ENCODE measurements at places on chromosomes 2 and 18.

DNA sequence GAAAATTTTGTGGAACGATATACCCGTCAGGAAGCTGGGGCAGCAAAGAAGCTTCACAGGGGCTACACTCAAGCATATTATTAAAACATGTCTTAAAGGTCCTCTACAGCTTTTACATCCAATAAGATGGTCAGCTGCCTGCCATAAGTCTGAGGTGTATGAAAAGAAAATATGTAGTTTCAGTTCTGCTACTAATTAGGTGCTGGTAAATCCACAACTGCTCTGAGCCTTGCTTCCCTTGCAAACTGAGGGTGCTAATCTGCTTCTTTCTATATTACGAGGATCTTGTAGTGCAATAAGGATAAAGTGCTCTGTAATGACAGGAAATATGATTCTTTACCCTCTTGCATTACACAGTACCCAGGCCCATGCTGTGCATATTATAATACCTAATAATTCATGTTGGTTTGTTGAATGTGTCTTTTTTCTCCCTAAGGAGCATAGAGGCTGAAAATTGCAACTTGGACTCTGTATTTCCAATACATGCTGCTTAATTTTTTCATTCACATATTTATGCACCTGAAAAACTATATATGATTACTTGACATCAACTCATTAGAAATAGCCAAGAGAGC is 14.5 kb upstream of the SLC8A1 start:
- H3K27me3 ChIP-seq: no peaks in the 10 kb centered on the region
- H3K27ac ChIP-seq: no peak overlapping the region
- H3K36me3 ChIP-seq: no peaks in the 10 kb centered on the region

- H3K4me1 ChIP-seq: no peaks in the 10 kb centered on the region
- no peak overlapping the region for H3K4me3 ChIP-seq
- H3K36me3 ChIP-seq: no peaks in the 10 kb centered on the region
- no peaks in the 10 kb centered on the region for H3K27me3 ChIP-seq
- peak overlapping the region; percentile 23 for H3K27ac ChIP-seq
These were observed 246.7 kb downstream of the BABAM2 start for GRCh38 chr2:28137221-28137620.

DNA sequence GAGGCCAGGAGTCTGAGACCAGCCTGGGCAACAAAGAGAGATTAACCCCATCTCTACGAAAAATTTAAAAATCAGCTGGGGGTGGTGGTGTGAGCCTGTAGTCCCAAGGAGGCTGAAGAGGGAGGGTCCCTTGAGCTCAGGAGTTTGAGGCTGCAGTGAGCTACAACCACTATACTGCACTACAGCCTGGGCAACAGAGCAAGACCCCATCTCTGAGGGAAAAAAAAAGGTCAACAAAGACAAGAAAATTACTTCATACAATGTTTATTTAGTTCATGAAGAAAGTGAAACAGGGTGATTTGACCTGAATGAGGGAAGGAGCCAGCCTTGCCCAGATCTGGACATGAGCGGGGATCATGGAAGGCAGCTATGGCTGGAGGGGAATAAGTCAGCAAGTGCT is 59.1 kb downstream of the TMEM163 start:
- no peaks in the 10 kb centered on the region for H3K36me3 ChIP-seq
- H3K4me1 ChIP-seq: no peaks in the 10 kb centered on the region
- H3K4me3 ChIP-seq: no peak overlapping the region
- DNase-seq: no peak
- no peak overlapping the region for H3K27ac ChIP-seq

DNA sequence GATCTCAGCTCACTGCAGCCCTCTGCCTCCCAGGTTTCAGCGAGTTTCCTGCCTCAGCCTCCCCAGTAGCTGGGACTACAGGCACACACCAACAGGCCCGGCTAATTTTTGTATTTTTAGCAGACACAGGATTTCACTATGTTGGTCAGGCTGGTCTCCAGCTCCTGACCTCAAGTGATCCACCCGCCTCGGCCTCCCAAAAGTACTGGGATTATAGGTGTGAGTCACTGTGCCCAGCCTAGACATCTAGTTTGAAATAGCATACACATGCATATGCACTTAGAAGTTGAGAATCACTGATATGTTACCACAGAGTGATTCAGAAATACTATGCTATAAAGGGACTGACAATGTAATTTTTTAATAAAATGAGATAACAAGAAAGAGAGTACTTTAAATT is 69.8 kb upstream of the CDKL4 start:
- peaks cover 63% of the 10 kb centered on the region for H3K36me3 ChIP-seq
- no peak for DNase-seq
- no peak overlapping the region for H3K4me3 ChIP-seq
- H3K27ac ChIP-seq: no peak overlapping the region
- H3K4me1 ChIP-seq: no peaks in the 10 kb centered on the region

DNA sequence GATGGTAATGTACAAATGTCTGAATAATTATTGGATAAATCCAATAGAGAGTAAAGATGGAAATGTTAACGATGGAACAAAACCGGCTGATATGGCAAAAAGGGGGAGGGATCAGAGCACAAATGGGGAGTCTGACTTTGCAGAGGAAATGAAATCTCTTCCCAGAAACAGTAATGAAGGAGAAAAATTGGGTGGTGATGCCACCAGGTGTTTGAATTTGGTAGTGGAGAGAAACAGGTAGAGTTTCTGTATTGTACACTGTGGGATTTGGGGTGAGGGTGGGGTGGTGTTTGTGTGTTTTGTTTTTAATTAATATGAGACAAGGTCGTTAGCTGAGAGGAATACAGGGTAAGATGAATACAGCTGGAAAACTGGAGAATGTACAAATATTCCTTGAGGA is 20.4 kb upstream of the XDH start:
- DNase-seq: peak; percentile 17
- peaks cover 5% of the 10 kb centered on the region for H3K4me1 ChIP-seq
- no peak overlapping the region for H3K27ac ChIP-seq
- H3K4me3 ChIP-seq: no peak overlapping the region
- H3K27me3 ChIP-seq: no peaks in the 10 kb centered on the region
- H3K36me3 ChIP-seq: no peaks in the 10 kb centered on the region

- no peaks in the 10 kb centered on the region for H3K36me3 ChIP-seq
- DNase-seq: no peak
- no peaks in the 10 kb centered on the region for H3K27me3 ChIP-seq
- H3K4me1 ChIP-seq: peaks cover 7% of the 10 kb centered on the region
These were observed 45.8 kb downstream of the PSMG2 start for GRCh38 chr18:12748671-12749070.

- no peak for DNase-seq
- no peak overlapping the region for H3K27ac ChIP-seq
- H3K27me3 ChIP-seq: no peaks in the 10 kb centered on the region
- no peaks in the 10 kb centered on the region for H3K36me3 ChIP-seq
- H3K4me1 ChIP-seq: no peaks in the 10 kb centered on the region
- no peak overlapping the region for H3K4me3 ChIP-seq
These were observed 322.2 kb downstream of the ZNF521 start for GRCh38 chr18:25029802-25030201.

- no peak overlapping the region for H3K27ac ChIP-seq
- peaks cover 17% of the 10 kb centered on the region for H3K4me1 ChIP-seq
- H3K27me3 ChIP-seq: no peaks in the 10 kb centered on the region
These were observed 50.0 kb downstream of the CPO start for GRCh38 chr2:206989311-206989710.

DNA sequence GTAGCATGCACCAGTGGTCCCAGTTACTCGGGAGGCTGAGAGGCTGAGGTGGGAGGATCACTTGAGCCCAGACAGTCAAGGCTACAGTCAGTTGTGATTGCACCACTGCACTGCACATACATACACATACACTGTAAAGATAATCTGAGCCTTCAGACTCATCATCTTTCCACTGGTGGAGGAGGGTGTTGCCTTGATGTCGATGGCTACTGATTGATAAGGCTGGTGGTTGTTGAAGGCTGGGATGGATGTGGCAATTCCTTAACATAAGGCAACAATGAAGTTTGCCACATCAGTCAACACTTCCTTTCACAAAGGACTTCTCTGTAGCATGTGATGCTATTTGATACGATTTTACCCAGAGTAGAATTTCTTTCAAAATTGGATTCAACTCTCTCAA is 118.8 kb downstream of the IKZF2 start:
- no peaks in the 10 kb centered on the region for H3K36me3 ChIP-seq
- no peak overlapping the region for H3K27ac ChIP-seq
- DNase-seq: no peak
- no peak overlapping the region for H3K4me3 ChIP-seq
- no peaks in the 10 kb centered on the region for H3K27me3 ChIP-seq

DNA sequence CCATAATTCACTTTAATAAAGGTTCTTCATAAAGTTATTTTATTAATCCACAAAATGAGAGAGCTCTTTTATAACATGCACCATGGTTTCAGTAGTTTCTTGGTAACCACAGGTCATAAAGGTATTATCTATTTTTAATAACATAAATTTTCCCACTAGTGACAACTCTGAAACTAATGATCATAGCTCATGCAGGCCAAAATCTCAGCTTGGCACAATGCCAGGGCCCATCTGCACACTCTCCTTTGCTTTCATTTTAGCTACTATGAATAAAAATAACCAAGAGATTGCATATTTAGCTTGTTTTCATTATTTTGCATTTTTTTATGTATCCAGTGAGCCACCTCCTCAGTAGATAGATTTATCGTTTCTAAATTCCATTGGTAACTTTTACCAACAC is 691.8 kb upstream of the CHAC2 start:
- no peaks in the 10 kb centered on the region for H3K4me1 ChIP-seq
- no peaks in the 10 kb centered on the region for H3K36me3 ChIP-seq
- DNase-seq: no peak
- no peak overlapping the region for H3K4me3 ChIP-seq

GRCh38 chr18:79642626-79643025 is 37.0 kb upstream of the CTDP1 start:
- H3K4me3 ChIP-seq: no peak overlapping the region
- H3K27ac ChIP-seq: no peak overlapping the region
- H3K36me3 ChIP-seq: no peaks in the 10 kb centered on the region

DNA sequence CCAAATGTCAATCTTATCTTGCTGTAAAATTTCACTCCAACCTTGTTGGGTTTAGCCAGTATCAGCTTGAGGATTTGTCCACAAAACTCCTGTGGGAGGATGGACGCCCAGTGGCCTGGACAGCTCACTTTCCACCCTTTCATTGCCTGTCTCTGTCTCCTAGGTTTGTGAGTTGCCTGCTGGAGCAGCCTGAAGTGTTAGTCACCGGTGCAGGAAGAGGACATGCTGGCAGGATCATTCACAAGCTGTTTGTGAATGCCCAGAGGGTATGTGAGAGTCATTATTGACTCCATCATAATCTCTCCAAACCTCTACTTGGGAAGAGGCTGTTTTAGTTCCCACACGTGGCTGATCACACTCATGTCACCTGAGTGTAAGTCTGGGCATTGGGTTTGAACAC is 112.3 kb downstream of the RAB3GAP1 start:
- peaks cover 69% of the 10 kb centered on the region for H3K36me3 ChIP-seq
- no peak overlapping the region for H3K4me3 ChIP-seq
- H3K27ac ChIP-seq: no peak overlapping the region
- H3K4me1 ChIP-seq: no peaks in the 10 kb centered on the region

GRCh38 chr18:3360211-3360610 is 89.8 kb upstream of the TGIF1 start:
- no peak for DNase-seq
- no peaks in the 10 kb centered on the region for H3K36me3 ChIP-seq
- H3K27me3 ChIP-seq: no peaks in the 10 kb centered on the region

DNA sequence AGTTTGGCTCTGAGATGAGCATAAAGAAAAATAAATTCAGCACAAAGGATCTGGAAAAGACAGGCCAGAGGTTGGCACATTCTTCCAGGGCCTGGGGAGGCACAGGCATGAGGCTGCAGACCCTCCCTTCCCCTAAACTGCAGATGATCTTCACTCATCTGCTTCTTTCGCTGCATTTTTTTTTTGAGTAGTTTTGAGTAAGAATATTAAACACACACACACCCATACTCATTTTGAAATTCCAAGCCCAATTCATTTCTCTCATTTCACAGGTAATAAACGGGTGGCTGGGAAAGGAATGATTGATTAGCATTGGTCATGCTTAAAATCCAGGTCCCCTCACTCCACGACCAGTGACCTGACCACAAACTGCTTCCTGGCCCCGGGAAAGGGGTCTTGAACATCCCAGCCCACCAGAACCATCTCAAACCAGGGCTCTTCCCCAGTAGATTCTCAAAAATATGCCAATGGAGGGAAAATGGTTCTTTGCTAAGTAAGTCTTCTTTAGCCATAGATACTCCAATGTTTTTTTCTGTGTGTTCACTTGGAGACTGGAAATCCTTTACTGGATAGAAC is 219.6 kb downstream of the ANAPC1 start:
- no peaks in the 10 kb centered on the region for H3K27me3 ChIP-seq
- peaks cover 4% of the 10 kb centered on the region for H3K4me1 ChIP-seq
- DNase-seq: no peak
- H3K36me3 ChIP-seq: no peaks in the 10 kb centered on the region
- no peak overlapping the region for H3K27ac ChIP-seq

DNA sequence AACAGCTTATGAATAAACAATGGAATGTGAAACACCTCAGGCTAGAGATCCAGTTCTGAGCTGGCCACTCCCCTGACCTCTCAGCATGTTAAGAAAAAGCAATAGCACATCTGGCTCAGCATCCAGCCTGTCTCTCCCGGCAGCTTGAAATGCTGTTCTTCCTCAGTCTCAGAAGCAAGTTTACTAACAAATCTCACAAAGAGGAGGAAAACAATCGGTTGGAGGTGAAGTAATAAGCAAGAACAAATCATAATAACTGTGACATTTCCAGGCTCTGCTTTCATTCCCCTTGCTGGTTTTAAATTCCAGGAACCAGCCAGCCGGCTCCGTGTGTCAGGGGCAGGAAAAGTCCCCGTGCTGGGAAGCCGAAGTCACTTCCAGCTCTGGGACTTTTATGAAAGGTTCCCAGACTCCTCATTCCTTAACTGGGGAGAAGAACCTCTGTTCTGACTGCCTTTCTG is 133.9 kb upstream of the ARL4C start:
- no peaks in the 10 kb centered on the region for H3K36me3 ChIP-seq
- no peaks in the 10 kb centered on the region for H3K27me3 ChIP-seq
- no peak overlapping the region for H3K27ac ChIP-seq
- H3K4me3 ChIP-seq: no peak overlapping the region
- no peak for DNase-seq

GRCh38 chr2:180730976-180731375 is 249.4 kb upstream of the UBE2E3 start:
- no peaks in the 10 kb centered on the region for H3K27me3 ChIP-seq
- no peak overlapping the region for H3K4me3 ChIP-seq
- no peak for DNase-seq
- H3K36me3 ChIP-seq: no peaks in the 10 kb centered on the region
- no peaks in the 10 kb centered on the region for H3K4me1 ChIP-seq

DNA sequence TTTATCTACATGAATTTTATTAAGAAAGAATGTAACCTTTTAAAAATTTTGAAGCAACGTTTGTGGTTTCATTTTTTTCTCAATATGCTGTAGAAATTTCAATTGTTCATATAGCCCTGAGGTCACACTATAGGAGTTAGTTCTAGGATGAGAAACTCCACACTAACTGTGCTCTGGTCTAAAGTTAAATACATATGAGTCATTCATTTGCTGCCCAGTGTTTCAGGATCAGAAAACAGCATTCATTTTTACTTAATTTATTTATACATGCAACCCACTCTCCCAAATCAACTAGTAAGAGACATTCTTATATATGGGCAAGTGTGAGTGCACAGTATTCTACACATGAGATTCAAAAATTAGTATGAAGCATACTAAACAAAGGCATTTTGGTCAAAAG is 137.9 kb downstream of the DOCK10 start:
- peaks cover 1% of the 10 kb centered on the region for H3K4me1 ChIP-seq
- H3K36me3 ChIP-seq: no peaks in the 10 kb centered on the region
- no peak overlapping the region for H3K4me3 ChIP-seq
- H3K27ac ChIP-seq: peak overlapping the region; percentile 31
- H3K27me3 ChIP-seq: no peaks in the 10 kb centered on the region

GRCh38 chr2:74142340-74142739 is 5.4 kb downstream of the BOLA3 start:
- H3K27ac ChIP-seq: no peak overlapping the region
- DNase-seq: peak; percentile 42
- H3K4me3 ChIP-seq: no peak overlapping the region
- H3K36me3 ChIP-seq: peaks cover 26% of the 10 kb centered on the region
- H3K4me1 ChIP-seq: peaks cover 4% of the 10 kb centered on the region

Measured in SK-N-SH (cell line).